WTC11 (cell line): ENCODE measurements at places on chromosomes 3 and 15.
A peak's percentile ranks its signal among the peaks of the same experiment; 100 is the strongest.

DNA sequence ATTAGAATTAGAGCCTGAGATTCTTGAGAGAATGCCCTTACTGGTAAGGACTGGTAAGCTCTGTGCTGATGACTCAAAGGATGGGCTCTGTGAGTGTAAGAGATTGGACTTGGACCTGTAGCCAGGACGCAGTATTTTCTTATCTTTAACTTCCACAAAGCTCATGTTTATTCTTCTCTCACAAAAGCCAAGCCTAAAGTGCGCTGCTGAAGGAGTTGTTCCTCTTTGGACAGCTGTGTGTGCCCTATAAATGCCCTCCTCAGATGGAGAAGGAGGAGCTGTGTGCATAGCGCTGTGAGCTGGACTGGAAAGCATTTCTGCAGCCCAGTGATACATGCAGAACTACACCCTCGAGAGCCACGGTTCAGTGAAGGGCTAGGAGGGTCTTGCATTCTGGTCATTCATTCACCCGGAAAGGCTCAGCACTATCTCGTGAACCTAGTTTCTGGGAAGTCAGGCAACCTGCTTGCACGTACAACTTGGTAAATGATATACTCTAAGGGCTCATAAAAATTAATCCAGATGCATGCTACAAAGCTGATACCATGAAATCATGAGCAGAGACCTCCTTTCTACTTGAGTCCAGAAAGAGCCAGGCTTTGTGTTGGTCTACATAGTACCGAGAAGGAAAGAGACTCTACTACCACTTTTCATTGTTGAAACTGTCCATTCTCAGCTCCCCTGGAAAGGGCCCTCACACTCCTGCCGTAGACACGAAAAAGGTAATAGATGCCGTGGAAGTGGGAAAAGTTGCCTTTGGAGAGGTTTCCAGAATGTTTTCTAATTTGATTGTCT lies 103.0 kb upstream of the TBL1XR1 start:
- no peak for DNase-seq

DNA sequence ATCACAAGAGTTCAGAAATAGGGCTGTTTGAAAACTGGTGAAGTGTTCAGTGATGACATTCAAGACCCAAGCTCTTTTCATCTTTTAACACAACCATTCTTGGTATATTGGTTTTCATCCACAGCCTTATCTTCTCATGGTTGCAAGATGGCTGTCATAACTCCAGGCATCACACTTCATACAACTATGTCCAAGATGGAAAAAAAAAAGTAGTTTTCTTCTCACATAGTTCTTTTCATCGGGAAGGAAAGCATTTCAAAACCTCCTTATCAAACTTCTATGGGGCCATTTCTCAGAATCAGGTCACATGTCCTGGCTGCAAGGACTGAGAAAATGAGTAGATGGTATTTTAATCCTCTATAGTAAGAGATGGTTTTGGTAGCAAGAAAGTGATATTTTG lies 21.1 kb upstream of the MFSD1 start:
- DNase-seq, result no peak

DNA sequence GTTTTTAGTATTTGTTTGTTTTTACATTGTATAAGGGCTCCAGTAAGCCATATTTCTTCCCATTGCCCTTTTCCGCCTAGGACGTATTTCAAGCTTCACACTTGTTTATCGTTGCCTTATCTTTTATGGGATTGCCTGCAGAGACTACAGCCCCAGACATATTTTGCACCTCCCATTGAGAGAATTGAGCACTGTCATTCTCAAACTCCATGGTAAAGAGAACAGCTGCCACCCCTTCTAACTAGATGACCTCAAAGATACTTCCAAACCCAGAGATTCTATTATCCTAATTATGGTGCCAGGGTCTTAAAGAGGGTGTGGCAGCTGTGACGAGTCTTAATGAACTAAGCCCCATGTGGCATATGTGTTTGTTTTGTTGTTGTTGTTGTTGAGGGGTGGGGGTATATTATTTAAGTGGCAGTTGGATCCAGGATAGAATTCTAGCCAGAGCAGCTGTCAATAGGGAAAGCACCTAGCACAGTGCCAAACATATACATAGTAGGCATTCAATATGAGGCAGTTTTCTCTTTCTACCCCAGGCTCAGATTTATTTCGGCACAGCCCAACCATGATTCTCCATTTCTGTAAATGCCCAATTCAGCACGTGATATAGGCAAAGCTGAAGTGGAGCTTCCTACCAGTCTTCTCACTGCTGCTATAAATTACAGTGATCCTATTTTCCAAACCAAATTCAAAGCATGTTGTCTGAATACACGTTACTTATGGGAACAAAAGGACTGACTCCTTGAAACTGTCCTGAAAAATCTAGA lies 932 bp upstream of the TP53BP1 start:
- DNase-seq, result no peak

- DNase-seq, result no peak
Observed at GRCh38 chr3:144947895-144948294, 976.3 kb downstream of the DIPK2A start.

DNA sequence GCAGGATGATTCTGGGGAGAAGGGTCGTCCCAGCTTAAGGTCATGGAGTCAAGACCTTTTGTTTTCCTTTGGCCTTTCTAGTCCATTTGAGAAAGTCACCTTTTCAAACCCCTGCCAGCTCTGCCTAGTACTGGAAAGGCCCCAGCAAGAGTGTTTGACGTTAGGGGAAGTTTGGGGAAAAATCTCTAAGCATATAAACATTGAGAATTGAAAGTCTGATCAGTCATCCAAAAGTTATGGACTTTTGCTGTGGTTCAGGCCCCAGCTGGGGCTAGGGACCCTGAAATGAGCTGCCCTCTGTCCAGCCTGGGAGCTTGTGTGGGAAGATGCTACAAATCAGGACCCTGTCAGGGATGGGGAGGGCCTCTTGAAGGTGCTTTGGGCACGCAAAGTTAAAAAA lies 21.6 kb downstream of the SLC6A6 start:
- DNase-seq, result no peak

DNA sequence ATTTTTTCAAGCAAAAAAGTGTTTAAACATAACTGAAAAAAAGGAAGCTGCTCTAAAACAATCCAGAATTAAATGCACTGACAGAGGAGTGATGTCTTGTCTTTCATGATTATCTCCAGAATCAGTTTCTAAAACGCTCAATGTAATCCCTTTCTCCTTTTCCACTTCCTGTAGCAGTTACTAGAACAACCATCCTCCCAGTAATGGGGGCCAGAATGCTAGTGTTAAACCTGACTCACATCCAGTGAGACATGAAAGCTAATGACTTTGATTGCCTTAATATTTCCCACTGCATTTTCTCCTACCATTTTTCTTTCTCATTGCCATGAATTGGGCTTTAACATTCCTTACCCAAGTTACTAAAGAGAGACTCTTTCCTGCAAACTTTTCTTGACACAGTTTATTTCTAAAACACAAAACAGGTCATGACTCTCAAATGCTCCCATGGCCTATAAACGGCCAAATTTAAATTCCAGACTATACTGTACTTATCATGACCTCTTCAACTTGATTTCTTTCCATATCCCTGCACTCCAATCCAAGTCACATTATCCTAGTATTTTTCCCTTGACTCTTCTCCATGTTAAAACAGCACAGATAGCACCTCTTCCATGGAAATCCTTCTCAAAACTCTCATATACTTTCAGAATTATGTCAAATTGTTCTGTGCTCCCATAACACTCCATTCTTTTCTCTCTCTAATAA lies 341.4 kb downstream of the NAALADL2 start:
- no peak for DNase-seq

DNA sequence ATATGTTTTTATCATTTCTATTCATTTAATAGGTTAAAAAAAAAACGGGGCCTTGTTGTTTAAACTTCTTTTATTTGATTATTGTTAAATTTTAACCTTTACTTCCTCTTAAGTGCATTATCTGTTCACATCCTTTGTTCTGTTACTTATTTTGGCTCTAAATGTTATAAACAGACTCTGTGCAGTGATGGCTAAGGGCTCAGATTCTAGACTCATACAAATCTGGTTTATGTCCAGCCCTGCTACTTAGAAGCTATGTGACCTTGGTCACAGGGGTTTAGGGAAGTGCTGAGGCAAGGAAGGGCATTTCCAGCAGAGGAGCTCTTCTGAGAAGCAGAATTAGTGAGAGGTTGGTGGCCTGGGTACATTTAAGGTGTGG lies 55.3 kb upstream of the VILL start:
- no peak for DNase-seq

- DNase-seq, result no peak
Observed at GRCh38 chr3:123664753-123665152, 79.9 kb upstream of the HACD2 start.

GRCh38 chr3:10867384-10867783 lies 51.4 kb downstream of the SLC6A11 start:
- DNase-seq, result peak; percentile 60

- DNase-seq, result no peak
Observed at GRCh38 chr3:130709671-130710070, 37.0 kb downstream of the PIK3R4 start.

DNA sequence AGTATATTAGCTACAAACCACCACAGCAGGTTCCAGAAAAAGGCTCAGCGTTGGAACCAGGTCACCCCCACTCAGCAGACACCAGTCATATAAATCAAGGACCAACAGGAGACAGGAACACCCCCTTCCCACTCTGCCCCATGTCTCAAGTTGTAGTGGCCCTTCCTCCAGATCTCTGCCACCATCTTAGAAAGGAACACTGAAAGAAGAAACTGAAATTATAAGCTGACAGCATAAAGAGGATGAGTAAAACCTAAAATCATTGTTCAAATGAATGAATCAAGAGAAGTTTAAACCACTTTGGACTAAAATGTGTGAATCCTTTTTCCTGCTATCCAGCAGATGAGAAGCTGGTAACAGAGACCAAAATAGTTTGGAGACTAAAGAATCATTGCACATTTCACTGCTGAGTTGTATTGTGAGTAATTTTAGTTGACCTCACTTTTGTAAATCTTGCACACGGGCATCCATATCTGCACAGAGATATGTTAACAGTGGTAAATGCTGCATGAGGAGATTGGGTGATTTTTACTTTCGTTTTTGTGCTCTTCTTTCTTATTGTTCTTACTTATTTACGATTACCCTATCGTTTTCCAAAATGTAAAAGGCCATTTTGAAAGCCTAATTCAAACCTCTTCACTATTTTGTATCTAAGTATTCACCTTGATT lies 19.8 kb downstream of the CCR3 start:
- DNase-seq, result no peak

GRCh38 chr15:66630801-66631351 lies 65.1 kb upstream of the LCTL start:
- DNase-seq, result no peak

- peak; percentile 24 for DNase-seq
Observed at GRCh38 chr15:73225358-73226015, 143.3 kb downstream of the HCN4 start.

- no peak for DNase-seq
Observed at GRCh38 chr3:88810455-88810854, 297.0 kb upstream of the EPHA3 start.

DNA sequence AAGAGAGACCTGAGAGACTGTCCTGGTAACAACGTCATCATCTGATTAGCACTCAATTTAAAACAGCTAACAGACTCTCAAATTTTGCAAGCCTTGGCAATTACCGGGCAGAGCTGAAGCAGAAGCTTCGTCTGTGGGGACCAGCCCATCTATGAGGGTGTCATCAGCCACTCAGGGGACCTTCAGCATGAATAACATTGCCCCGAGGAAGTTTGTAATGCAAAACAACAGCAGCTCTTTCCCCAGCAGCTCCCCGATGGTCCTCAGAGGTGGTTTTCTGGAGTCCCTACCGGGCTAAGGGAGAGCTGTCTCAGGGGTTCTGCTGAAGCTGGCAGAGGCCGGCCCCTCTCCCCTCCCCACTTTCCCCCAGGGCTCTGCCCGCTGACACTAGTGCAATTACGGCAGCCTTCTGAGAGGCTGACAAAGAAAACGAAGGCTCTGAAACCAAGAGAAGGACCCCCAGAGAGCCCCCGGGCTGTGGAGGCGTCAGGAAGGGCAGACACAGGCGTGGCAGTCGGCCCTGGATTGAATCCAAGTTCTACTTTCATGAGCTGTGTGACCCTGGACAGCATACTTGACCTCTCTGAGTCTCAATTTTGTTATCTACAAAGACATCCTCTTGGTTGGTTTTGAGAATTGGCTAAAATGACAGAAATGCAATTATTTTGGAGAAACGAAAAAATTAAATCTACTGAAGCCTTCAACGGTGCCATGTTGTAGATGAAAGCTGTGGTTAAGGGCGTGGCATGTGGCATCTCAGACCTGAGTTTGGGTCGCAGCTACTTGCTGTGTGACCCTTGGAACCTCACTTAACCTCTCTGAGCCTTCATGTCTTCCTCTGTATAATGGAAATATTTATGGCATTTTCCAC lies 102.1 kb upstream of the TLE3 start:
- no peak for DNase-seq

- DNase-seq, result no peak
Observed at GRCh38 chr3:111712294-111713167, 117.4 kb upstream of the ZBED2 start.

DNA sequence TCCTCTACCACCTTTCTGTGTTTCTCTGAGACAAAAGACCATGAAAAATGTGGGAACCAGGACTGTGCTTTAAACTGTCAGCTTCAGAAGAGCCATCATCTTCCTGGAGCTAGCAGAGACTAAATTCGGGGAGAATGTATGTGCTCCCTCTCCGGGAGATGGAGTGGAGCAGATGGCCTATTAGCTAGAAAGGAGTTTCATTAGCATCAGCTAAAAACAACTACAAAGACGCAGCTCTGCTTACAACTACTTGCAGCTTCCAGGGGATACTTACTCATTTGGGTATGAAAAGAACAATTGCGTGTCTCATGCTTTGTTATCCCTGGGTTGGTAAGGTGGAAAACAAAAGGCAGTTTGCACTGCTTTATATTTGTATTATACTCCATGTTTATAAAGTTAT lies 159.6 kb downstream of the MFSD1 start:
- no peak for DNase-seq

DNA sequence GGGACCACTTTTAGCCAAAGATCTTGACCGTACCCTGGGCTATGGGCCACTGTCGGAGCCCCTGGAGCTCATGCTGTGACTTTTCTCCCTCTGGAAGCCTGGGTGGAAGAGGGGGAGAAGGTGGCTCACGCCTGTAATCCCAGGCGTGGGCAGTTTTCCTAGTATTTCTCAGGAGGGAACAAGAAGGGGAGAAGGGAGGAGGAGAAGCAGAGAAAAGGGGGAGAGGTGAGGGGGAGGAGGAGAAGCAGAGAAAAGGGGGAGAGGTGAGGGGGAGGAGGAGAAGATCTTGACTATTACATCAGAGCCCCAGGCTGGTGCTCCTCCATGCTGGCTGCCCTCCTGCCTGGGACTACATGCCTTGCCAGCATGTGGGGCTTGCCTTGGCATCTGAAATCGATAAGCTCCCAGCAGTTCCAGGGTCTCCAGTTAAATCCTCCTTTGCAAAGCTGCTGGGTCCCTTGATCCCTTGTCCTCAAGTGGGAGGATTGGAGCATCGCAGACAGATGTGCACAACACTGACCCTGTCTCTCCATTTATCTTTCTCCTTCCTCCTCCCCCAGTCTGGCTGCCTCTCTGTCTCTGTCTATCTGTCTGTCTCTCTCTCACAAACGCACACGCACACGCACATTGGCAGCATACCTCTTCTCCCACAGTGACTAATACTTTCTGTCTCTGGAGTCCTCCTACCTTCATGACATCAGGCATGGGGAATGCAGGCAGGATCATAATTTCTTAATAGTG lies 41.6 kb downstream of the MRAS start:
- no peak for DNase-seq
